ENCODE measurements at places on chromosomes 5 and 9.

- DNase-seq: no peak
Observed at GRCh38 chr9:109176386-109176785, 9.3 kb upstream of the FRRS1L start.

- no peak for DNase-seq
Observed at GRCh38 chr5:147057051-147057450, 177.8 kb upstream of the STK32A start.

DNA sequence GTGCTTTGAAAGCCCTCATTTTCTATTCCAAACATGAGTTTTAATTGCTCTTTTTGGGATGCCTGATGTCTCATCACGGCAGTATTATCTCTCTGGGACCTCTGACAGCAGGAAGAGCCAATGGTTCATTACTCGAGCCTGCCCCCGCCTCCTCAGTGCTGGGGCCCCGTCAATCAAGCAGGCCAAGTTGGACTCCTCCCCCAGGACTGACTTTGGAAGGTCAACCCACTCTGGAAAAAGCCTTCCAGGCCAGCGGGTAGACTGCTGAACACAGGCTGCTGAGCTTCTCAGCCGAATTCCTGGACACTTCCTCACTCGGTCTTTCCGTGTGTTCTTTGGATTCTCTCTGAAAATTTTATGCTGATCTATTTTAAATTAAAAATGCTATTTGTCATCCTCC is 9.5 kb upstream of the BARHL1 start:
- DNase-seq: no peak

- no peak for DNase-seq
Observed at GRCh38 chr9:113403646-113404045, 2.6 kb upstream of the ALAD start.

GRCh38 chr5:143017541-143017940 is 247.4 kb downstream of the ARHGAP26 start:
- no peak for DNase-seq

DNA sequence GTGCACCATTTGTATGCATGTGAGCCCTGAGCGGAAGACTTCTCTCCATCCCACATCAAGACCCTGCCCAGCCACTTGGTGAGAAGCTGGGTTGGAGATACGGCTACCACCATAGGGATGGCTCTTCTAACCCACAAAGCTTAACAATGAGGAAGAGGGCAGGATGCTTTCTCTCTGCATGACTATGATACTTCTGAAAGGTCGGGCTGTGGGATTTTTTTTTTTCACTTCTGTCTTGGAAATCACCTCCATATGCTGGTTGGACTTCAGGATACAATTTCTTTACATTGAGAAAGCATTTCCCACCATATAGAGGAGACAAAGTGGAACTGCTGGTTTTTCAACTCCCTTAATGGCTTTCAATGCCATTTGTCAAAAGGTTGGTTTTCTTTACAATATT is 30.5 kb downstream of the ZNF366 start:
- DNase-seq: no peak

GRCh38 chr5:156103155-156103885 is 223.6 kb upstream of the SGCD start:
- DNase-seq: no peak

- no peak for DNase-seq
Observed at GRCh38 chr5:82684659-82685058, 392.5 kb downstream of the TMEM167A start.

- no peak for DNase-seq
Observed at GRCh38 chr9:131823701-131824146, 83.8 kb upstream of the RAPGEF1 start.

DNA sequence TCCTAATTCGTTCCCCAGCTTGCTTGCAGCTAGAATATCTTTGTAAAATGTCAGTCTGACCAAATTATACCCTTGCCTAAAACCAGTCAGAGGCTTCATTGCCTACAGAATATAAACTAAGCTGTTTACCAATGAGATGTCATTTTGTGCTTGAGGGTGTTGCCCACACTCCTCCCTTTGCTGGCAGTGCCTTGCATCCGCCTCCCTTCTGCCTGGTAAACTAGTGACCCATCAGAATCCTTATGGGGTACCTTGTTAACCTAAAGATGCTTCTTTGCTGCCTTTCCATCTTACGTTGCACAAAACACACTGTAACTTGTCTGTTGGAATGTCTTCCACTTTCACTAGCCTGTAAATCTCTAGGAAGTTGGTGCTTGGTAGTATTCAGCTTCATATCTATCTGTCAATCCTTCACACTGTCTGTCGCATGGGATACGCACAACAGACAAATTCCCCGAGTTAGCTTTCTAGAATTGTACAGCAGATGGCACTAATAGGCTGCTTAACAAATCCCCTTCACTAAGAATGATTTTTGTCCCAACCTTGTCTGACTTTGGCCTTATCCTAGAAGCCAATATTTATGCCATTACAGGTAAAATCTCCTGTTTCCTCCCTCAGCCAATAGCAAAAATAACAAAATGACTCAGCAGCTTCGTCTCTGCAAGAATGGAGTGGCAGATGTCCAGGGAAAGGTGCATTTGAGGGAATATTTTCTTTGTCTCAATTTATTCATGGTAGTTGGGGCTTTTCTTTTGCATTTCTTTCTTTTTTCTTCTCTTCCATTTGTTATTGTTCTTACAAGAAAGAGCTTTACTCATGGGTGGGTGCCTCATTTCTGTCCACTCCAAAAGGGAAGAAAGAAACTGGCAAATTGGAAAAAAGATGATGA is 3.0 kb downstream of the NUDT2 start:
- no peak for DNase-seq

DNA sequence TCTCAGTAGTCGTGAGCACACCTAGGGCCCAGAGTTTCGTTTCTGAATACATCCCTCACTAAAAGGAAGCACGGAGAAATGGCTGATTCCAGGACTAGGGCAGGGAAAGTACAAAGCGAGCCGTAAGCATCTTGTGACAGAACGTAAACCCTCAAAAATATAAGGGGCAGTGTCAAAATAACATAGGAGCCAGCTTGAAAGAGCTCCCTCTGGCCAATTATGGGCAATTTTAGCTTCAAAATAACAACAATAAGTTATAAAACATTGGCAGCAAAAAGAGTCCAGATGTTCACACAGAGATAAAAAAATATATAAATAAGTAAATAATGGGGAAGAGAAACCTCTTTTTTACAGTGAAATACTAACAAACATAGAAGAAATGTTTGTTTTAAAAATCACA is 18.5 kb upstream of the GLIS3 start:
- no peak for DNase-seq

- no peak for DNase-seq
Observed at GRCh38 chr5:15495026-15495425, 5.0 kb upstream of the FBXL7 start.

GRCh38 chr9:80951675-80952074 is 737.7 kb downstream of the TLE1 start:
- DNase-seq: no peak

- DNase-seq: no peak
Observed at GRCh38 chr5:91109634-91110033, 273.5 kb downstream of the ARRDC3 start.

- no peak for DNase-seq
Observed at GRCh38 chr5:163773226-163773625, 267.8 kb downstream of the MAT2B start.

DNA sequence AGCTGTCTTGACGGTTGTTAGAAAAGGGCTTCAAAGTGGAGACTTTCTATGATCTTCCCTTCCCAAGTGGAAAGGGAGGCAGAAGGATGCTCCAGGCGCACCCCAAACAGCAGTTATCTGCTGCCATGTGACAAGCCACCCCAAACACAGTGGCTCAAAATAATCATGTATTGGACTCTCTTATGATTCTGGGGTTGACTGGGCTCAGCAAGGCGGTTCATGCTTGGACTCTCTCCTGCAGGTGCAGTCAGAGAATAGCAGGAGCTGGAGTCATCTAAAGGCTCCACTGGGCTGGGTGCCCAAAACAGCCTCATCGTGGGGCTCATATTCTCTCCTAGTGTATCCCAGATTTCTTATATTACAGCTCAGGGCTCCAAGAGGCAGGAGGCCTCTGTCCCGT is 177.6 kb upstream of the IER5L start:
- DNase-seq: no peak

GRCh38 chr9:70003901-70004714 is 39.5 kb upstream of the MAMDC2 start:
- DNase-seq: no peak

- DNase-seq: peak; percentile 77
Observed at GRCh38 chr5:140925806-140926442, at the start of gene PCDHAC1. Gene PCDHAC1 (plus strand): TSS chr5:140926299. CDS start chr5:140926893, 594 bp downstream.

DNA sequence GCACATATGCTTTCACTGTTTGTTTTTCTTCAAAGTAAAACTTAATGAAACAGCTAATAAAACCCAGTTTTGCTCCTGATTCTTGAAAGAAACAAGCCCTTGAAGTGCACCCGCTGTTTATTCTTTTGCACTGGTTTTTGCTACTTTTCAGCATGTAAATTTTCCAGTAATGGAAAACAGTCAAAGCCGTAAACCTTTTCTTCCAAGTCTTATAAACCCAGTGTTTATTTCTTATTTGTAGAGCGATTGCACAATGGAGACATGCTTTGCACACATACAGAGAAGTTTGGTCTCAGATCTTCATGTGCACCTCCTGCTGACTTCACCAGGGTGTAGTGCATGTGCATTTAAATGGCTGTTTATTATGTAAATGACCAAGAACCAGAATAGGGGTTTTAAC is 51.8 kb downstream of the ATG10 start:
- DNase-seq: no peak

- DNase-seq: no peak
Observed at GRCh38 chr9:132125944-132126679, 35.7 kb upstream of the NTNG2 start.

GRCh38 chr9:132840980-132841379 is 37.1 kb downstream of the AK8 start:
- DNase-seq: no peak

DNA sequence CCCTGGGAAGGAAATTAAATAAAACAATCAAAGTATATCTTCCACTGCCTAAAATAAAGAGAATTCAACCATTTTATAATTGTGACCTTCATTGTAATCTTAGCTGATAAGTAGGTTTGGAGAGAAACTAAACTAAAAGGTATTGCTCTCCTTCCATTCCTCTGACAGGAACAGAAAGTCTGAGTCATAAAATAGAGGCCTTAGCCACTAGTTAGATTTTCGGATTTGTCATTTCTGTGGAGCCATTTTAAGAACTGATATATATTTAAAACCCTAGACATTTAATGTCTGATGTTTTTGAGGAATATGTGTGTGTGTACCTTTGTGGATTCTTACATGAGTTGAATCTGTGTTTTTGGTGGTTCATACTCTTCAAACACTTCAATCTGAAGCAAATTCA is 11.8 kb upstream of the TMC1 start:
- no peak for DNase-seq

DNA sequence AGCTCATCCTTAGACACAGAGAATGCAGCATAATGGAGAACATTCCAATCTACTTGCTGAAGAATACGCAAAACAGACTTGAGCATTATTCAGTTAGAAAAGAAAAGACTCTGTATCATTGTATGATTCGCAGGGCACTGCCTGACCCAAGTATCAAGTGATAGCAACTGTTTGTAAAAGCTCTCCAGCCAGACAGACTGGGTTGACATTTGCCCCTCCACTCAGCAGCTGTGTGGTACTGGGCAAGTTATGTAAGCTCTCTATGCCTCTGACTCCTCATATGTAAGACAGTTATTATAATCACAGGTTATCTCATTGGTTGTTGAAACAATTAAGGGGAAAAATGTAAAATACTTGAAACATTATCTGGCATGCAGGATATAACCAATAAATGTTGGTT is 505.0 kb downstream of the ELAVL2 start:
- no peak for DNase-seq

DNA sequence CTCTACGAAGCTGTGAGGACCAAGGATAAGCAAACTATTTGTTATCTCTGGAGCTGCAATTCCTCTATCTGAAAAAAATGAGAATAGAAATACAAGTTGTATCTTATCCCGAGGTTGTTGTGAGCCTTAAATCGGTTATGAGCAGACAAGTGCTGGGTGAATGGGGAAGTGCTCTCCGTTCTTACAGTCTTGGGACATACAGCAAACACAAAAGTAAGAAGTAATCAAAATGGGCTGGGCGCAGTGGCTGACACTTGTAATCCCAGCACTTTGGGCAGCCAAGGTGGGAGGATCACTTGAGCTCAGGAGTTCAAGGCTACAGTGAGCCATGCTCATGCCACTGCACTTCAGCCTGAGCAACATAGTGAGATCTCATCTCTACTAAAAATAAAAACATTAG is 31.7 kb downstream of the ITK start:
- no peak for DNase-seq

GRCh38 chr9:121262953-121263352 is 5.0 kb upstream of the GSN start:
- DNase-seq: no peak

DNA sequence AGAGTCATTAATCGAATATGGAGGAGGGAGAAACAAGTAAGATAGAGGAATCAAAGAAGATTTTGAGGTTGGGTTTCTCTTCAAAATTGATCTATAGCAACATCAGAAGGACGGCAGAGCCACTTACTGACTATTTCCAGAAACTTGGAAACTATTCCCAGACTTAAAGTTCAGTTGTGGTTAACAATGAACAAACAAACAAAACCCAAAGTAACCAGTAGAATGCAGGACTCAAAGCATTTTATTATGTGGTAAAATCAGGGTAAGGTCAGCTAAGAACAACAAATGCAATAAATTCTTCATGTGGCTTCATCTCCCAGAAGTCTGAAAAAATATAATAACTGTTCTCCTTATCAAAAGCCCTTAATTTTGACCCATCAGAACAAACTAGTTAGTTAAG is 54.9 kb upstream of the OSMR start:
- no peak for DNase-seq

DNA sequence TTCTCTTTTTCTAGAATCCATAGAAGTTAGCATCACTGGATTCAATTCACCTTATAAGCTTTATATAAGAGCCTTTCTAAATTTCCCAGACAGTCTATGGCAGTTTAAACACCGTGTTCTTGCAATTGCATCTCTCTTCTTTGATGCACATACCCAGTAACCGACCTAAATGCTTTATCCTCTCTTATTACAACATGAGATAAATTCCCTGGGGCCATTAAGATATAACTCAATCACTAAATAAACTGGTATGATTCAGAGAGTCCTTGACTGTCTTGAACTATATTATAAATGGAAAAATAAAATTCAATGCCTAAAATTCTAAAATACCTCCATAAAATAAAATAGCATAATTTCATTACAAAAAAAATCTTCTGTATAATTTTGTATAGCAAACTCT is 98.1 kb downstream of the DIRAS2 start:
- no peak for DNase-seq

DNA sequence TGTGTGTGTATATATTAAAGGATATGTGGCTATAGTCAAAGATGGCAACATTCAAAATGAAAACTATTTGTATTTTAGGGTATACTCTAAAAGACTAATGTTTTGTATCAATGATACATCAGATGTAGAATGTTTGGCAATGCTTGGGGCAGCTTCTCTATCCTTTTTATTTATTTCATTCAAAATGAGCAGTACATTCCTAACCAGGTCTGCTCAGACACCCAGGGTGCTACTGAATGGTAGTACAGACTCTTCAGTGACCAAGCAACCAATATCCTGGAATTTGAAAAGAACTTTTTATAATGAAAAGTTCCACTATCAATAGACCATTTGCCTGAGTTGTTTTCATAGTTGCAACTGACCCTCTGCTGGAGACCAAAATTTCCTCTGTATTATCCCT is 23.9 kb downstream of the MEGF9 start:
- DNase-seq: no peak

- DNase-seq: no peak
Observed at GRCh38 chr5:151739939-151740335, 18.5 kb downstream of the ATOX1 start.
